ENCODE measurements at places on chromosomes 3 and 15.

DNA sequence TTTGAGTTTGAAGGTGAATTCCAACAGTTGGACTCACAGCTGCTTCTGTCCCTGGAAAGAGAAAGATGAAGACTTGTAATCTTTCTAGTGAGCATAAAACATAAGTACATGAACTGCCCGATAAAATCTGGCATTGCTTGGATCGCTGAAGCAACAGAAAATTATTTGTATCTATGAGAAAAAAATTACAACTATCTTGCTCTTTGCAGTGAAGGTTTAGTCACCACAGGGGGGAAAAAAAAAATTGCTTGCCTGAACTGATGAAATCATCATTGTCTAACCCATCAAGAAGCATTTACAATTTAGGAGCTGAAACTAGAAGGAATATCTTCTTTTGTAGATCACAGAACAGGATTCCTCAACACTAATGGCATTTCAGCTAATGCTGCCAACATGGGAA is 20.0 kb downstream of the TMEM207 start:
- DNase-seq, result no peak

- DNase-seq, result no peak
Observed at GRCh38 chr3:12796171-12797123, at the start of gene CAND2. TSS of gene CAND2 (plus strand) at chr3:12796680. CDS start at chr3:12796721, 41 bp downstream.

DNA sequence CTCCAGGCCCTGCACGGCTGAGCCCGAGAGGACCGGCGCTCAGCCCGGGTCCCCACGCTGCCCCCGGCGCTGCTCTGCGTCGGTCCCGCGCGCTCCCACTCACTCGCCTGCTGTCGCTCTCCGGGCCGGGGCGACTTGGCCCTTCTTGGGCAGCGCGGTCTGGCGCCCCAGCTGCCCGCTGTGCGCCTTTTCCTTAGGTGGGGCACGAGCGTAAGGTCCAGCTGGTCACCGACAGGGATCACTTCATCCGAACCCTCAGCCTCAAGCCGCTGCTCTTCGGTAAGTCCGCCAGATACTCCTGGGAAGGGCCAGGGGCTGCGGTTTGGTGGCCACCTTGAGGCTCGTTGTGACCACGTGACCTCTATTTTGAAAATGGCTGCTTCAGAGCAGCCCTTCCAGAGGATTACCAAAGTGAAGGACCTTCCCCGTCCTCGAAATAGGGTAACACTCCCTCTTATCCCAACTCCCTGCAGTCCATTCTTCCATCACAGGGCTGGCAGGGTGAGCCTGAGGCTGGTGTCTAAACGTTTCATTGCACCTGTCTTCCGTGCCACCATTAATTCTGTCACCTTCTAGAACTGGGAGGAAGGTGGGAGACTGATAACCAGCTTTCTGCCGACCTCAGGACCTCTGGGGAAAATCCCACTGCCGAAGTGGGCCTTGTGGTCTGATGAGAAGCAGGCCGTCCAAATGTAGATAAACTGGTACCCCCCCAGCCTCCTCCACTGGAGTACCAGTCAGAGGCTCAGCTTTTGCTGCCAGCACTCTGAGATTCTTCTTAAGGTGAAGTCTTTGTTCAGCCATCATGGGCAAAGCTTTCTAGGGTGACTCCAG is 812 bp downstream of the P4HTM start:
- no peak for DNase-seq

GRCh38 chr3:49916686-49917085 is 12.9 kb downstream of the MON1A start:
- DNase-seq, result no peak

DNA sequence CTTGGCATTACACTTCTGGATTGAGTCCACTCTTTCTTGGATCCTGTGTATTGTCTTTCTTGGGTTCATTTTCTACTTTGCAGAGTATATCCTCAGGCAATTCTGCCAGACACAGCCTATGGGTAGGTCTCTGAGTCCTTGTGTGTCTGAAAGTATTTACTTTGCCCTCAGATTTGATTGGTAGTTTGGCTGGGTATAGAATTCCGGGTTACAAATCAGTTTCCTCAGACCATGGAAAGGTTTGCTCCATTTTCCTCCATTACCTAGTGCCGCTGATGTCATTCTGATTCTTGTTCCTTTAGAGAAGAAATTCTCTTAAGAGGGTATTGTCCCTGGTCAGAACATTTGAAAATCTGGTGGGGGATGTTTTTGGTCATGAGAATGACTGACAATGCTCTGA is 133.2 kb downstream of the NUP210 start:
- DNase-seq, result no peak

DNA sequence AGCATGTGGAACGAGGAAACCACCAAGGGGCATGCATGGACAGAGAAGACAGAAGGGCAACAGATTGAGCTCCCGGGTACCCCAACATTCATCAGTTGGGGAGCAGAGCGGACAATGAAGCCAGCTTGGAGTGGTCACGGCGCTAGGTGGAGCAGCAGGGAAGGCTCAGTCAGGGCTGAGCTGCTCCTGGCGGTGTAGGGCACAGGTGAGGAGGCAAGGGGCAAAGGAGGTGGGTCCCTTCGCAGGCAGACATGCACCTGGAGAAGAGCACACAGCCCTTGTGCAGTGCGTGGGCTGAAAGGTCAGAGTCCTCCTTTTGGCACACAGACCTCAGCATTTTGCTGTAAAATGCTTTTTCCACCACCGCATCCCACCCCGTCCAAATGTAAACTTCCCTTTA is 90.0 kb upstream of the SLC6A6 start:
- DNase-seq, result no peak

GRCh38 chr3:133925960-133926735 is 30.5 kb upstream of the RAB6B start:
- DNase-seq, result no peak

DNA sequence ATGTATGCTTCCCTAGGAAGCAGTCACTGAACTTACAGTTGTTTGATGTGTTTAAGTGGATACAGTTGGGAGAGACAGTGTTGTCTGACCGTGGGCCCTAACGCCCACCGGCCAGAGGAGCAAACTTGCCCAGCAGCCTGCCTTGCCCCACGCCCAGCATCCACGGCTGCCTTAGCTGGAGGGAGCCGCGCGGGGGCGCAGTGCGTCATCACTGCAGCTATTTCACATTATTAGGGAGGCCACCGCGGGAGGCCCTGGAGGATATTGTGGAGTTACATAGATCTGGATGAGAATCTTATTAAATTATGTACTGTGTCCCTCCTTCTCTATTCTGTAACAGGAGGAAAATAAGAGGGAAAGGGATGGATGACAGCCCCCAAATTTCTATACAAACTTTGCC is 267.2 kb downstream of the GABRG3 start:
- no peak for DNase-seq

- DNase-seq, result no peak
Observed at GRCh38 chr15:90184786-90185704, 16.1 kb upstream of the SEMA4B start.

DNA sequence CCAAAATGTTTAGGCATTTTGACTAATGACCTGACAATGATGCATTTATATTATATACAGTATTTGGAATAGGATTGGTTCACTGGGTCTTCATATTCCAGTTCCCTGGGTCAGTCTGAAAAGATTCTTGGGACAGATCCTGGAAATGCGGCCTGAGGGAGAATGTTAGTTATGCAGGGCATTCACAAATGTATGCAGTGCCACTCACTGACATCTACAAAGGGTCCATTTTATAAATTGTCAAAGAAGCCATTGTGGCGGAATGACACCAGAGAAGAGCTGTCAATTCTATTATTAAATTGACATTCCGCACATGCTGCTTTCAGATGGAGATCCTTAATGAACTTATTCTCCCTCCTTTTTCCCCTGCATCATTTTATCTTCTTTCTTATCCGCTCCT is 176.6 kb downstream of the VGLL3 start:
- DNase-seq, result no peak

GRCh38 chr3:177589911-177590381 is 392.7 kb upstream of the TBL1XR1 start:
- no peak for DNase-seq

DNA sequence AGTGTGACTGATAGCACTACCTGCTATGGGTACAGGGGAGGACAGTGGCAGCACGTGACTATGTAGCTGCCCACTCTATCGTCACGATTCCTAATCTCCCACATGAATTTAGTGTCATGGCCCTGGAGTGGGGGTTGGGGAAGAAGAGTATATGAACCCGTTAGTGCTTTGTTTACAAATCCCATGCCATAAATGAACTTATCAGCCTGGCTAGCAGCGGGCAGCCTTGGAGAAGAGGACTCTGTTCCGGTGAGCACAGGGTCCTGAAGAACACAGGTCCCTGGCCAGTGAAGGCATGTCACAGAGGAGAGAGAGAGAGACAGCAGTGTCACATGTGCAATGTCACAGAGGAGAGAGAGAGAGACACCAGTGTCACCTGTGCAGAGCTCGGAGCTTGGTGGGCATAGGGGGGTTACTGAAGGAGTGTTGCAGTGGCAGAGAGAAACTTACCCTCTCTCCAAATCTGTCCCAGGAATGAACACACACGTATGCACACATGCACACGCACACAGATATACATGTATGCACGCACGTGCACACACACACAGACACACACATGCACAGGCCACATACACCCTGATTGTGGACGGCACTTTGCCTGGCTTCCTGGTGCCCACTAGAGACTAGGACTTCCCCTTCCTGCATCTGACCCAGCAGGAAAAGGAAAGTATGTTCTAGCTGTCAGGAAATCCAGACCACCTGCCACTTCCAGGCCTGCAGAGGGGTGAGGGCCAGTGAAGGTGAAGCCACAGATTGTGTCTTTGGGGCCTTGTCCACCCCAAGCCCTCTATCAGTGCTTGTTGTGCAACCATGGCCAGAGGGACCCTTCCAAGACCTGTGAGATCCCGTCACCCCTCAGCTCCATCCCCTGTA is 26.3 kb downstream of the ITGA11 start:
- DNase-seq, result no peak

- DNase-seq, result no peak
Observed at GRCh38 chr3:72120806-72121778, 336.1 kb upstream of the PROK2 start.

DNA sequence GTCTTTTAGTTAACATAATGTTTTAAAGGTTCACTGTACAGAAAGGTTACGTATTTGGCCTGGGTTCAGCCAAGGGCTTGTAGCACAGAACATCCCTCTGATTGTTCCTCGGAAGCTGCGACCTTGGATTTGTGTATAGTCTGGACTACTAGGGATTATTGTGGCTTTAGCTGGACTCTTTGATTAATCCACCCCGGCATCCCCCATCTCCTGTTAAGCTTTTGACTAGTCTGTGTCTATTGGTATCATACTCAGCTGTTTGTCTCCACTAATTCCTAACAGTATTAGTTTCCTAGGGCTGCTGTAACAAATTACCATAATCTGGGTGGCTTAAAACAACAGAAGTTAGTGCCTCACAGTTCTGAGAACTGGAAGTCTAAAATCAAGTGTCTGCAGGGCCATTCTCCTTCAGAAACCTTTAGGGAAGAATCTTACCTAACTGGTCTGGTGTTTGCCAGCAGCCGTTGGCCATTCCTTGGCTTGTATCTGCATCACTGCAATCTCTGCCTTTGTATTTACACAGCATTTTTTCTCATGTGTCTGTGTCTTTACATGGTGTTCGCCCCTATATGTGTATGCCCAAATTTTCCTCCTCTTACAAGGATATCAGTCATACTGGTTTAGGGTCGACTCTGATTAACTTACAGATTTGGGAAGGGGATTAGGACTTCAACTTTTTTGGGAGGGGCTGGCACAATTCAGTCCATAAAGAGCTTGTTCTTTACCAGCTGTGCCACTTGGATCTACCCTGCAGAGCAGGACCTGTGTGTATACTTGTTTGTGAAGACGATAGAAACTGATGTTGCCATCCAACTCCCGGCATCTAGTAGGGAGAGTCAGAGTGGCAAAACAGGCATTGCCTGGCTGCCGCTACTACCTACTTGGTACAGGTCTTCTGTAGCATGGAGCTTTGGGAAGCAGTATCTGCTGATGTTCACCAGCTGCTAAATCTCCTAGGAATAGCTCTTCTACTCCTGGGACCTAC is 117.8 kb downstream of the UBE2E2 start:
- no peak for DNase-seq

- DNase-seq, result no peak
Observed at GRCh38 chr3:65347166-65347565, 659.4 kb upstream of the ADAMTS9 start.

- no peak for DNase-seq
Observed at GRCh38 chr15:101437618-101438481, 51.7 kb downstream of the PCSK6 start.

- no peak for DNase-seq
Observed at GRCh38 chr15:83565553-83566159, 88.3 kb upstream of the ADAMTSL3 start.

DNA sequence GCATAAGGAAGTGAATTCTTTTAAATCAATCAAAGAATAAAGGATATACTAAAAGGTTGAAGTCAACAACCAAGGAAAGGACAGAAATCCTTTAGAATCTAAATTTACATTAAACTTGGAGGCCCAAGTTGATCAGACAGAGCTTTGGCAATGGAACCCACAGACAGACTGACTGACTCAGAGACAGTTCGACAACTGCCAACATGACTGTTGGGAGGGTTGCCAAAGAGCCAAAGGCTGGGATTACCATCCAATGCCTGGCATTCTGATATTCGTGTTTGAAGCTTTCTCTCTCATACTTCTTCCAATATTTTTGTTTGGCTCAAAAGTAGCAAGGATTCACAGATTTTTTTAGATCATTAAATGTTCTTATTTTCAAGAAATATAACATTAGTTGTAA is 406.1 kb downstream of the PLCL2 start:
- no peak for DNase-seq

GRCh38 chr15:28169366-28169765 is 70.3 kb upstream of the OCA2 start:
- no peak for DNase-seq

GRCh38 chr15:47727137-47727536 is 9.8 kb downstream of the SEMA6D start:
- DNase-seq, result no peak

DNA sequence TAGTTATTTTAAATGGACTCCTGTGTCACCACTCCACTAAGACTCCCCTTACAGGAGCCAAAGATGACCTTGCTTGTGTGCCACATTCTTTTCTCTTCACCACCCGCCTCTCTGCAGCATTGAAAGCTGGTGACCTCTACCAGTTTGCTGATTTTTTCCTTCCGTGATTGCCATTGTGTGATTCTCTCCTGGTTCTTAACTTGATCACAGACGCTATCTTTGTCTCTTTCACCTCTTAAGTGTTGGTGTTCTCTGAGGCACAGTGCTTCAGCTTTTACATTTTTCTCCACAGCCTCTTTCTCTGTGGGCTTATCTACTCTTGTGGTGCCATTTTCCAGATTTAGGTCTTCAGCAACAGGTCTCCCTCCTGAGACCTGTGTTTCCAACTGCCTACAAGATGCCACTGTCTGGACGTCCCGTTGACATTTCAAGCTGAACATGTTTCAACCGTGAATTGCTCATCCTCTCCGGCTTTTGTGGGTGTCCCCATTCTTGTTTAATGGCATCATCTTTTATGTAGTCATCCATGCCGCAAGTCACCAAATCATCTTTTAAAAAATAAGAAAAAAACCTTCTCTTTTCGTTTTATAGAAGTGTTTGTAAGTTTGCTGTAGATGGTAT is 26.5 kb downstream of the IQGAP1 start:
- no peak for DNase-seq
